ENCODE measurements at places on chromosomes 7 and 10. TPM values are rescaled to one million over a fixed set of nuclear protein-coding genes. Genes with fewer than 3 reads are reported as not detected.

GRCh38 chr10:86225103-86225782 is 141.4 kb downstream of the GRID1 start:
- DNase-seq = no peak

GRCh38 chr7:55477781-55478374 is 94.4 kb downstream of the VOPP1 start:
- no peak for DNase-seq

DNA sequence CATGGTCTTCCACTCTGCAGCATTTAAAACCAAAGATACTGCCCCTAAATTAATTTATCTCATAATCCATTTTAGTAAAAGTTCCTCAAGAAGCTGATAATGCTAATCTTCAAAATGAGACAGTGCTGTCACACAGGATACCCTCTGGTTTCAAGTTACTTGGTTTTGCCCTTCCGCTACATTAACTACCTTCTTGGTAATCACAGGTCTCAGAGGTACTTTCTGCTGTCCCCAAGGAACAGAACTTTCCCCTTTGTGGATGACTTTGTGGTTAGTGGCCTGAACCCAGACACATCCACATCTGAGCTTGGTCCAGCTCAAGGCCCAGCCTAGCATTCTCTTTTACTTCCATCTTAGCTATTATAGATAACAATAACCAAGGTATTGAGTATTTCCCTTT is 88.8 kb upstream of the TMEM26 start:
- DNase-seq = no peak

DNA sequence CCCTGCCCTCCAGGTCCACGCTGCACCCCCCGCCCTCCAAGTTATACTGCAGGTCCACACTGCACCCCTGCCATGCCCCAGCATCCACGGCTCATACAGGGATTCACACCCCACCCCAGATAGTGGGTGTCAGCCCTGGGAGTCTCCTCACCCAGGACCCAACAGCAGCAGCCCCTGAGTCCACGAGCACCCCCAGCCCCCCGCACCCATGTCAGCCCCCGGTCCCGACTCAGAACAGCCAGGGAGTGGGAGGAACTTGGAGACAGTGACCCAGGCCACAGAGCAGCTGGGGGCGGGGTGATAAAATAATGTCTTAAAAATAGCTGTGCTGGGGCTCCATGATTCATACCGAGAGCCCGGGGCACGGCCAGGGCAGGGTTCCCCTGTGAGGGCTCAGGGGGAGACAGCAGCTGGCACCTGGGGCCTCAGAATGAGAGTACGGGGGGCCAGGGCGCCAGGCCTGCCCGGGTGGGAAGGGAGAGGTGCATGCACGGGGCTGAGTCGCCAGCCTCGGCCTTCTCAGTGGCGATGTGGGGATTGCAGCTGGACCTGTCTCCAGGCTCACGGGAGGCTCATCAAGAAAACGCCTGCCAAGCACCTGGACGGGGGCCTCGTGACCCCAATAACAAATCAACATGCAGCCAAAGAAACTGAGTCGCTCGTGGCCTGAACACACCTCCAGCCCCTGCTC is 29.8 kb downstream of the ADAP1 start:
- DNase-seq = peak; percentile 64

DNAJC9 gene
- 50.1 TPM for total RNA-seq

DNA sequence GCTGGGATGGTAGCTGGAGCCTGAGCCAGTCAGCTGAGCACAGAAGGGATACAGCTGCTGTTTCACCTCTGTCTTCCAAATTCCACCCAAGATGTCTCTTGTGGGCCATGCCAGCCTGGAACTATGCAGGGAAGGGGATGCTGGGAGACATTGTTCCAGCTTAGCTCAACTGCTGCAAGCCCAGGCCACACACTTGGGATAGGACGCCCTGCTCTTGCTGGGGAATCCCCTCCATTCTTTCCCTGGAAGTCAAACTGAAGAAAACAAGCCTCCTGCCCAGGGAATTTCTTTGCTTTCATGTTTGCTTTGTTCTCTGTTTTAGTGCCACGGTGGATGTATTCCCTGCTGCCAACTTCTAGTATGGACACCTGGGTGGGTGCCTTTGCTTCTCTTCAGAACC is 55.2 kb upstream of the CDK13 start:
- DNase-seq = no peak

DNA sequence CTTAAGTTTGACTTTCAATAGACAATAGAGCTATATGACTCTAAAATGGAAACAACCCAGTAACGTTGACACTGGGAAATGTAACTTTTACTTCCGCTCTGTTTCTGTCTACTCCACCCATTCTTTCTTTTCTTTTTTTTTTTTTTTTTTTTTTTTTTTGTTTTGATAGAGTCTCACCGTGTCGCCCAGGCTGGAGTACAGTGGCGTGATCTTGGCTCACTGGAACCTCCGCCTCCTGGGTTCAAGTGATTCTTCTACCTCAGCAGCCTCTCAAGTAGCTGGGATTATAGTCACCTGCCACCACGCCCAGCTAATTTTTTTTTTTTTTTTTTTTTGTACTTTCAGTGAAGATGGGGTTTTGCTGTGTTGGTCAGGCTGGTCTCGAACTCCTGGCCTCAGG is 13.9 kb downstream of the PRSS2 start:
- DNase-seq = no peak

- DNase-seq = no peak
Measured at GRCh38 chr10:131891196-131891928, 9.4 kb upstream of the PPP2R2D start.

EBF3 gene
- total RNA-seq = not detected

NDUFB2 gene
- 138 TPM for total RNA-seq

GRCh38 chr10:28903063-28903462 is 225.7 kb downstream of the BAMBI start:
- DNase-seq = no peak

GRCh38 chr7:711093-711921 is 15.2 kb upstream of the DNAAF5 start:
- peak; percentile 28 for DNase-seq

TM9SF3 gene
- 75.2 TPM for total RNA-seq

DNA sequence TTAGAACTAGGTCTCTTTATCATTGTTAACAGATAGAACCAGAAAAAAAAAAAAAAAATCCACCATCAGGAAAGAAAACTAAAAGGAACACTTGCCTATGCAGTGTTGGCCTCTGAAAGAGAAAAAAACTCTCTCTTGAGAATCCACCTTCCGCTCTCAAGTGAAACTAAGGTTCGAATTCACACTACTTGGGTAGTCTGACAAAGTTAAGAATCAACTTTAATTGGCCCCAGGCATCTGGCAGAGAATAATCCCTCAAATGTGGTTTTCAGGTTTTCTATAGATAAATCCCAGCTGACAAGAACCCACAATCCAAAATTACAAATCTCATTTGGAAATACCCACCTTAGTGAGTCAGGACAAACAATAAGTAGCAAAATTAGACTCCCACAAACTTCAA is 199.7 kb upstream of the LRRN3 start:
- no peak for DNase-seq

DNA sequence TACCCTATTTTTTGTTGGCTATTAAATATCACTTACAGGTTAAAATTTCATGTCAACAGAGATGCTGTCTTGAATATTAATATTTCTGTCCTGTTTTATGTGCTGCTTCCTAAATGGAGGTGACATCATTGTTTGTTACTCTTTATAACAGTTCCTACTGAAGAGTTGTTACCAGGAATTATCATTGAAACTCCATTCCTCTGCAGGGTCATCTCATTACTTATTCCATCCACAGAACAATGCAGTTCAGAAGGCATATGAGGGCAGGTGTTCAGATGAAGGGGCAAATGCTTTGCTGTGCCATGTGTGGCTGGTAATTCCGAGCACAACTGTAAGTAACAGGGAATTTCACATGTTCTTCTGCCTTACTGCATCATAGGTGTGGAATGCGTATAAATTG is 113.4 kb downstream of the ANK3 start:
- DNase-seq = no peak

GRCh38 chr7:129188372-129188891 is at the start of gene SMO:
SMO (plus strand) TSS chr7:129188633; CDS start chr7:129189152, 519 bp downstream.
- DNase-seq = peak; percentile 51

GRCh38 chr7:6022707-6023106 is 8.5 kb upstream of the ANKRD61 start:
- no peak for DNase-seq

- DNase-seq = no peak
Measured at GRCh38 chr7:31811650-31812461, 124.8 kb downstream of the PPP1R17 start.

GRID2IP gene
- 0.53 TPM for total RNA-seq

- DNase-seq = no peak
Measured at GRCh38 chr7:105285118-105285874, 103.4 kb downstream of the SRPK2 start.

DNA sequence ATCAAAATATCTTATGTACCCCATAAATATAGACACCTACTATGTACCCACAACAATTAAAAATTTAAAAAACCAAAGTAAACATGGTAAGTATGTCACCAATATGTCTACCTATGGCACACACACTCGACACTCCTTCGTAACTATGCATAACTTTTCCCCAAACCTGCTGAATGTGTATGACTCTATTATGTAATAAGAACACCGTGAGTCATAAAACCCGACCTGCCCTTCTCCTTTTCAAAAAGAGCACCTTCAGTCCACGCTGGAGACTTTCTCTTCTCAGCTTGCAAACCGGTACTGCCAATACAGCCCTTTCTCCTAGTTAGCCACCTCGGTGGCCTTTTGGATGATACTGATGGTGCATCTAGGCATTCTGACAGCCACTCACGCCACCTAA is 186.3 kb downstream of the PRPF18 start:
- no peak for DNase-seq

GRCh38 chr7:17368856-17369524 is 70.5 kb downstream of the AHR start:
- no peak for DNase-seq

ADAM12 gene
- 0.39 TPM for total RNA-seq

- DNase-seq = no peak
Measured at GRCh38 chr10:22308390-22308789, 7.8 kb upstream of the COMMD3 start.

DNA sequence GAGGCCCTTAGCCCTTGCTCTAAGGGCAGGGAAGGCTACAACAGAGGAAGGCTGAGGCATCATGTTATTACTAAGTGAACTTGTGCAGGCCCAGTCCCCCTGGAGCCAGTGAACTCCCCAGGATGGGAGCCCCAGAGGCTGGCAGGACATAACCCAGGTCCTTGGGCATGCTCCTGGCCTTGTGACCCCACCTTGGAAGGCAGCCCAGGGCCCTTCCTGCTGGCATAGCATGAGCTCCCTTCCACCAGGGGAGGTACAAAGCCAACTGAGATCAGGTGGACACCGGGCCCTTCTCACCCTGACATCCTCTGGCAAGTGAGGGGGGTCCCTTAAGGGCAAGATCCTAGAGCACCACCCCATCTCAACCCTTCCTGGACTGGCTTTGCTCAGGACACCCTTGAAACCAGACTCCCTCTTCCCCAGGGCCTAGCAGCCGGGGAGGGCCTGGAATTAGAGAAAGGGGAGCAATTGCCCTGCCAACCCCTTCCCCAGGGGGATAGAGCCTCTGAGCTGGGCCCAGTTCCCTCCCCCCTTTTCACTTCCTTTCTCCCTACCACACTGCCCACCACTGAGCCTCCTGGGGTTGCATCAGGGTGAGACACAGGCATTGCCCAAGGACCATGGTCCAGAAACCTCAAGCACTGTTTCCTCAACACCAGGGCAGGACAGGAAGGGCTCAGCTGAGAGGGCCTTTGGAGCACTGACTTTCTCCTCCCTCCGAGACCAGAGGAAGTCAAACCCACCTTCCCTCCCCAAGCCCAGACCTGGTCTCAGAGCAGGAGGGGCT is 1.8 kb upstream of the VSIR start:
- DNase-seq = no peak

- DNase-seq = peak; percentile 57
Measured at GRCh38 chr7:142319970-142320369, 62.1 kb upstream of the PRSS58 start.

DNA sequence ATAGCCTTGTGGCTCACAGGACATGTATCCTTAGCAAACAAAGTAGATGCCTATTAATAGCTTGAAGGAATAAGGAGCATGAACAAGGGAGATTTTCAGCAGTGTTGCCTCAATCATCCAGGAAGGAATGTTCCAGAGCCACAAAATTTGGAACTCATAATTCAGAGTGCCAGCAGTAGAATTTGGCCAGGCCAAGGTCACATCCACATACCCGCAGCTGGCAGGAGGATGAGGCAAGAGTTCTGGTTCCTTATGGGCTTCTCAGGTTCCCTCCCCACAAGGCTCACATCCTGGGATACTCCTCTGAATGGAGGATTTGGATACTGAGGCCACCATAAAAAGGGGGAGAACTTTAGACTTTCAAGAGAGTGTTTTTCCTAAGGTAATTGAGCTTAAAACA is 45.8 kb downstream of the SUFU start:
- no peak for DNase-seq

- DNase-seq = no peak
Measured at GRCh38 chr10:115063701-115064658, 29.2 kb upstream of the ATRNL1 start.

AMPH gene
- not detected for total RNA-seq

DNA sequence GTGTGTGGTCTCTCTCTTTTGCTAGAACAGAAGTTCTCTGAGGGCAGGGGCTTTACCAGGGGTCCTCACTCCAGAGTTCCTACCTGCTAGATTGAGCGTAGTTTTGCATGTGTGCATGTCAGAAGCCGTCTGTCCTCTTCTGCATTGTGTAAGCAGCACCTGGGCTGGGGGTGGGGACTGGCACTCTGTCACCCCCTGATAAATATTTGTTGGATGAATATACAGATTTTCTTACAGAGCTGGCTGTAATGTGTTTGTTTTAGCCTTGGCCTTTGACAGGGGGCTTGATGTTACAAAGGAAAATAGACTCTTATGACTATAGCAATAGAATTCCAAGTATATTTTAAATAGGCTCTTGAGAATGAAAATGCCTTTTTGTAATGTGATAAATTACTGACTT is 46.6 kb downstream of the WDR37 start:
- DNase-seq = no peak

- no peak for DNase-seq
Measured at GRCh38 chr7:41590986-41591385, 111.9 kb downstream of the INHBA start.

SLC13A4 gene
- total RNA-seq = not detected

GRCh38 chr7:101104193-101104713 is 19.0 kb downstream of the TRIM56 start:
- no peak for DNase-seq

ADRB1 gene
- 0.91 TPM for total RNA-seq

FXYD4 gene
- total RNA-seq = not detected

ELMO1 gene
- total RNA-seq = 78.6 TPM

CCDC172 gene
- total RNA-seq = not detected

- DNase-seq = no peak
Measured at GRCh38 chr10:123897146-123897545, 5.5 kb upstream of the CPXM2 start.

DNA sequence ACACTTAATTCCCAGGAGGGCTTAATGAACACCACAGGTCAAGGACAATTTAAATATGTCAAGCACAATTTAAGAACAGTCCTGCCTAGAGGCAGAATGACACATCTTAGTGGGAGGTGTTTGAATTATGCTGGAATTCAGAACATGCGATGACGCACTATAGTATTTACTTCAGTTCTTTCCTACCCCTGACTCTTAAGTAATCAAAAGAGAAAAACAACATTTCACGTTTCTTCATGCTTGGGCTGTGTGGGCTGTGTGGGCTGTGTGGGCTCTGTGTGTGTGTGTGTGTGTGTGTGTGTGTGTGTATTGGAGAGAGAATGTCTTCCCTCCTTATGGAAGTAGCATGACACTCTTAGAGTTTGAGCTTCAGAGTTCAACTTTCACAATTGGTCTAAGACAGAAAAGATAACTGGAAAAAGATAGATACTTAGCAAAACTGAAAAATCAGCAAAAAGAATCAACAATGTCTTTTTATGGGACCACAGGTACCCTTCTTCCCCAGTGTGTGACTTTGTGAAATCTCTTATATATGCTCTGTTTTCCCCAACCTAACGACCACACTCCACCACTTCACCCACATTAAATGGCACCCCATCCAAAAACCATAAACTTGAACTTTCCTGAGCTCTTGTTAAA is 33.7 kb upstream of the CABCOCO1 start:
- no peak for DNase-seq
